ENCODE measurements at places on chromosomes 12 and 14.
A peak's percentile ranks its signal among the peaks of the same experiment; 100 is the strongest.

GRCh38 chr14:66360366-66360926 lies 125.7 kb upstream of the CCDC196 start:
- DNase-seq = no peak

DNA sequence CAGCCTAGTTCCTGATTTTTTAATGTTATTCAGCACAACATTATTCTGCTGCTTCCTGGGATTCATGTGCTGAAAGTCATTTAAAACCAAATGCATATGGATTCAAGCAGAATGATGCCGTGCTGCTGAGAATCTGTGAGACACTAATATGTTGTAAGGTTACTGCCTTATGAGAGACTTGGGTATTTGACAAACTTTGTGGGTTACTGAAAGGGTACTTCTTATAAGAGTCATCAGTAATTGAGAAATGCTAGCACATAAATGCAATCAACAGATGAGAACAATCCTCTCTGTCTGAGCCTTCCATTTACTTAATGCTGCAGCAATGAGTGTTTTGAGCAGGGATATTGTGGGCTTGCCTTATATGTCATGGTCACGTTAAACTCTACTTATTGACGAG lies 175.7 kb downstream of the NPAS3 start:
- DNase-seq = no peak

DNA sequence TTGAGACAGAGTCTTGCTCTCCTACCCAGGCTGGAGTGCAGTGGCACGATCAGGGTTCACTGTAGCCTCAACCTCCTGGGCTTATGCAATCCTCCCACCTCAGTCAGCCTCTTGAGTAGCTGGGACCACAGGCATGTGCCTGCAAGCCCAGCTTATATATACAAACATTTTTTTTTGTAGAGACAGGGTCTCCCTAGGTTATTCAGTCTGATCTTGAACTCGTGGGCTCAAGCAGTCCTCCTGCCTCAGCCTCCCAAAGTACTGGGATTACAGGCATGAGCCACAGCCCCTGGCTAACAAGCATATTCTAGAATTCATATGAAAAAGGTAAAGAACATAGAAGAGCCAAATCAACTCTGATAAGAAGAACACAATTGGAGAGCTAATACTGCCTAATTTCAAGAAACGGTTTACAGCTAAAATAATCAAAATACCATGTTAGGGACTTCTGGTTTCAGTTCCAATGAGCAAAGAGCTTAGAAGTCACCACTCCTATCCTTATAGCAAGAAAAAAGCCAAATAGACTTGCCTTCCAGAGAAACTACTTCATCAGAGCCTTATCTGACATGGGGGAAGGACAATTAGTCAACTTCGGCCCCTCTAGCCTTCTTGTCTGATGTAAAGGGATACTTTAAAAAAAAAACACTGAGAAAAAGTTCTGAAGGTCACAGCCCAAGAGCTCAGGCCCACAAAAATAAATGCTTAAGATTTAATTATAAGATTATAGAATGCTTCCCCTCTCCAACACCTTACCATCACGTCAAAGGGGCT lies 37.6 kb downstream of the TMEM116 start:
- DNase-seq = no peak

- DNase-seq = no peak
Observed at GRCh38 chr14:72118841-72119240, 186.6 kb downstream of the RGS6 start.

- no peak for DNase-seq
Observed at GRCh38 chr14:59123975-59124374, 64.5 kb upstream of the DAAM1 start.

DNA sequence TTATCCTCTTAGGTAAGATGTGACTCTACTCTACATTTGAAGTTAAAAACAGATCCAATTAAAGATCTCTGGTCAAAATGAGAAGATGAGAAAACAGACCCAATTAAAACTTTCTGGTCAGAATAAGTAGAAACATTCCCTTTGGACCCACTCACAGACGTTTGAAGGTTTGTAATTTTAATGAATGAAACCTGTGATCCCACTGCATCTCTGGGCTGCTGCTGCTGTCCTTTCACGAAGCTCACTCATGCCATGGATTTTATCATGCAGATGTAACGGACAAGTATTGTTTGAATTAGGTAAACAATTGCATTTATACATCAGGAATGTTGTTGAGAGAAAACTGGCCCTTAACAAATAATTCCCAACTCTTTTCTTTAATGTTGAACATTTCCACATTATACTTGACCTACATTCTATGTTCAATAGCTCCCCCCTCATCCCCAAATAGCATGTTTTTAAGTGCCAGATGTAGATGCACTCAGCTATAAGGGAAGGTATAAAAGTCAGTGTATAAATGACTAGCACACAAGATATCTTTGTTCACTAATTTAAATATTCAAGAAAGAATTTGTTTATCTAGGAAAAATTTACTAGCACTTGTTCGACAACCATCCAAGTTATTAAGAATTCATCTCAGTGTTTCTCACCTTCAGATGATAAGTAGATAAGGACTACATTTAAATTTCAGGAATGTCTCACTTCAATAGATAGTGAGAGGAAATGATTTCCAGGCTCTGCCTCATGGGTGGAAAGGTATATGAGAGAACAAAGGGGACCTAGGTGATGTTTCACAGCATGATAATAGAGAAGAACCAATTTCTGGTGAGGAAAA lies 202.3 kb upstream of the LMNTD1 start:
- DNase-seq = no peak

DNA sequence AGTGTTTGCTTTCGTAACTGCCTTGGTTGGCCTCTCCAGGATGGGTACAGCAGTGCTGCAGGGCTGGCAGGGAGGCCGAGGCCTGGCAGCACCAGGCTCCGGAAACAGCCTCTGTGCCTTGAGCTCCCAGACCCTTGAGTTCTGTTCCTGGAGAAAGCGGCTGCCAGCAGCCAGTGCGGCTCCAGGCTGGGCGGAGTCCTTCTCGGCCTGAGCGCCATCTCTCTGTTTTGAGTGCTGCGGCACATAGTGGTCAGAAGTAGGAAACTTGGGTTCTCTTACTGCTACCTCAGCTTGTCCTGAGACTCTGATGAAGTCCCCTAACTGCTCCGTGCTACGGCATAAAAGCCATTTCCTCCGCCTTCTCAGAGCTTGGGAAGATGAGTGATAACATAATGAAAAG lies 65.9 kb downstream of the KCNA1 start:
- DNase-seq = no peak

- DNase-seq = no peak
Observed at GRCh38 chr12:121483949-121484348, 84.0 kb downstream of the RNF34 start.

- DNase-seq = no peak
Observed at GRCh38 chr14:88515499-88516221, 39.1 kb downstream of the PTPN21 start.

DNA sequence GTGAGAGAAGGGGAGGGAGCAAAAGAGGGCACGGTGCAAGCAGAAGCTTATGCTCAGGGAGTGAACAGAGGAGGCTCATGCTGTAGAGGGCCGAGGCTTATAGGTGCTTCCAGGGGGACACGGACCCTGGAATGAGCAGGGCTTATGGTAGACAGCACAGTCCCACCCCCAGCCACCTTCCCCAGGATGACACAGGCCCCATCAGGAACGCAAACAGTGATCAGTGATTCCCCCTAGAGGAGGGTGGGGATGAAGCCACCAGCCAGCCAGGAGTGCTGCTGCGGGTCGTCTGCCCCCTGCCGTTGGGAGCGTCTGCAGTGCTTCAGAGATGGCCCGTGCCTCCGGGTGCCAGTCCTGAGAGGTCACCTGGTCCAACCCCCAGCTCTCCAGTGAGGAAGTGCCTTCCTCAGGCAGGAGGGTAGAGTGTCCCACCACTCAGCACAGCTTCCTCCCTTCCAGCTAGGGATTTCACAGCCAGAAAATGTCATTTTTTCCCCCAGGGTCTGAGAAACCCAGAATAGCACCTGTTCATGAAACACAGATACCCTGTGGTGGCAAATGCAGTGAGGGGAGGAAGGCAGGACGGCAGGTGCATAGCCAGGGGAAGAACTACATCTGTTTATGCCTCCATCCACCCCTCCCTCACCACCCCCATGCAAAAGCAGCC lies 60.7 kb downstream of the SLC6A12 start:
- peak; percentile 75 for DNase-seq

- peak; percentile 85 for DNase-seq
Observed at GRCh38 chr14:62081012-62081612, 318.9 kb downstream of the SNAPC1 start.

DNA sequence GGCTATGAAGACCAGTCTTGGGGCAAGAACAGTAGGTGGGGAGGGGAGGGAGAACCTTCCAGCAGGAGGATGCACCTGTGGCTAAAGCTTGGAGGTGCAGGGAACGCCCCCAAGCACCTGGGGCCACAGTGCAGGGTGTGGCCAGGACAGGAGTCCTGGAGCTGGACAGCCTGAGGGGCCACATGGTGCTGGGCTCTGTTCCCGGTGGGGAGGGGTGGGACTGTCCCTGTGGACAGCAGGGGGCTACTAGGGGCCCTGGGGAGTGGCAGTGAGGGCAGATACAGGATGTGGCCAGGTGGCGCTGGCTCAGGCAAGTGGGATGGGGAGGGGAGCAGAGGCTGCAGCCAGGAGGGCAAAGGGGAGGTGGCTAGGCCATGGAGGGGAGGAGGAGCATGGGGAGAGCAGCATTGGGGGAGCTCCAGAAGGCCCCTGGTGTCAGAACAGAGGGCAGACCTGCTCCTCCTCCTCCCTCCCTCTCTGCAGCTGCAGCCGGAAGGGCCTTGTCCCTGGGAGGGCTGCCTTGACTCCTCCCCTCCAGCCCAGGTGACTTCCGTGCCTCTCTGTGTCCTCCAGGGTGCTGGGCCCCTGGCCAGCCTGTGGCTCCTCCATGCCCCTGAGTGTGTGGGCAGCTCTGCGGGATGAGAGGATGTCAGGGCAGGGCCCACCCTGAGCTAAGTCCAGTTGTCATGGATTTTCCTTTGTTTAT lies 68.4 kb upstream of the DLK1 start:
- DNase-seq = no peak

DNA sequence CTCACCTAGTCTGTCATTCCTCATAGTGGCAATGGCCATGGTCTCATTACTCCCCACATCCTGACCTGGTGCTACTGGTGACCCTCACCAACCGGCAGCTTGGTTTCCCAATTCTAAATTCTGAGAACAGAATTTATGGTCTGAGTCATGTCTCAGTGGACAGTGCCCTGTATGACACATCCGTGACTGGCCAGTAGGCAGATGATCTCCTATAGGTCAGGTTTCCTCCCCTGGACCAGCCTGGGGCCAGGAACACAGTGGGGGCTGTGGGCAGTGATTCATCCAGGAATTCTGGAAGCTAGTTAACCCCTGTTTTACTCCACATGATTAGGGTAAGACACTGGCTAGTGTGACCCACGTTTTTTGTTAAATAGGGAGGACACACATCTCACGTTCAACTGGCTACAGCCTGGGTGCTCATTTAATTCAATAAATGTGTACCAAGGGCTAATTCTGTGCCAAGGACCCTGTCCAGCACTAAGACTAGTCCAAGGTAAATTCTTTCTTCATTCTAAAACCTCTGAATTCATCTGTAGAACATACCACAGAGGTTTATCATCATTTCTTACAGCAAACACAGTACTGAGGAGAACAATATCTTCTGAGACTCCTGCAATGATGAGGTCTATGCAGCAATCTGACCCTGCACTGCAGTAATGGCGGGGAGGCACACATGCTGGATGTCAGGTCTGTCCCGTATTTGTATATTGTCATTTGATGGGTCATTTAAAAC lies 249.6 kb upstream of the TBX3 start:
- no peak for DNase-seq

DNA sequence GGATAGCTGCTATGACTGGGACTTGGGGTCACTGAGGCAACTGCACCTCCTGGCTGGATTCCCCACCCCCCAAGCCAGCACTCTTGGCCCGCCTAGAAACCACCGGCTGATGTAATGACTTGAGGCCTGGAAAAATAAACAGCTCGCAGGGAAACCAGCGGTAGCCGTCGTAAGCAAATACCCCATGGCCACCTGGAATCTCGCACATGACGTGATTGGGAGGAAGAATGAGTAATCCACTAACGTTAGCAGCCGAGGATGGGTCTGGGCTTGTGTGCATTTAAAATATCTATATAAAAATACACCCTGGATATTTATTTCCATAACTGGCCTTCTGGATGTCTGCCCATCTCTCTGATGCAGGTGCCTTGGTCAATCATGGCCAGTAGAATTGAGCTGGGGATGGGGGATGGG lies 120.1 kb downstream of the SMOC1 start:
- no peak for DNase-seq

DNA sequence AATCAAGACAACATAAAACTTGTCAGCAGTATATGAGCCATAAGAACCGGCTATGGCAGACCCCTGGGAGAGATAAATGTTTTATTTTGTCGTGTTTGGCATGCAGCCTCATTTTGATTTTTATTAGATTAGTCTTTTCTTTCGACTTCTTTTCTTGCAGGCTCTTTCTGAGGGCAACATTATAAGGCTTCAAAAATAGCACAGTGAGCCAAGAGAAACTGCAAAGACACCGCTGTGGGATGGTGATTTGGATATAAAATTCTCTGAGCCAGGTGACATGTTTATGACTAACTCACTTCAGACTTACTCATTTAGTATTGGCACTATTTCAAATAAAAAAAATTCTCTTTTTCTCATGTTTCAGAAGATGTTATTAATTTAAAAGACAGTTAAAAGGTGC lies 96.8 kb upstream of the PKP2 start:
- no peak for DNase-seq

DNA sequence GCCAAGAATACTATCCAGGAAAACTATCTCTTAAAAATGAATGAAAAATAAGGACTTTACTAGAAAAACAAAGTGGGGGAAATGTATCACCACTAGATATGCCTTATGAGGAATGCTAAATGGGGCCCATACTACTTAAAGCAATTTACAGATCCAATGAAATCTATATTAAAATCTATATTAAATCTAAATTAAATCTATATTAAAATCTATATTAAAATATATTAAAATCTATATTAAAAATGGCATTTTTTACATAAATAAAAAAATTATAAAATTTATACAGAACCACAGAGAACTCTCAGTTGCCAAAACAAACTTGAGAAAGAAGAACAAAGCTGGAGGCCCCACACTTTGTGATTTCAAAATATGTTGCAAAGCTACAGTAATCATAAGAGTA lies 234.5 kb downstream of the RPL10L start:
- DNase-seq = no peak

DNA sequence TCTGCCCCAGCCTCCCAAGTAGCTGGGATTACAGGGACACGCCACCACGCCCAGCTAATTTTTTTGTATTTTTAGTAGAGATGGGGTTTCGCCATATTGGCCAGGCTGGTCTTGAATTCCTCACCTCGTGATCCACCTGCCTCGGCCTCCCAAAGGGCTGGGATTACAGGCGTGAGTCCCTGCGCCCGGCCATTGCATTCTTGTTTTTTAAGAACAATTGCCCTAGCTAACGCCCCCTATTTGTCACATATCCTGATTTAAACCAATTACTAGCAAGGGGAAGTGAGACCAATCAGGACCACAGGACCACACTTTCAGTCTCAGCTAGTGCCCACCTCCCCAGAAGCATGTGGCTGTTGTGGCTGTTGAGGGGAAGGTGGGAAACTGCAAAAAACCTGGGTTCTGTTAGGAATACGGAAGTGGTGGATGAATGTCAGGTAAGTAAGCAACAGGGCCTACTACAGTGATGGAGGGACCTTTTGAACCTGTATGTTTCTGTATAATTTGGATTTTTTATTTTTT lies 37.8 kb upstream of the NFYB start:
- DNase-seq = peak; percentile 31

- DNase-seq = no peak
Observed at GRCh38 chr12:113880326-113880725, 85.8 kb downstream of the RBM19 start.
